Placental pericyte (primary cell): ENCODE measurements at places on chromosomes 6 and 20. TPM values are rescaled to one million over a fixed set of nuclear protein-coding genes. Genes with fewer than 3 reads are reported as not detected.

The SLC13A3 gene
- total RNA-seq: 1.3 and 4.6 TPM in 2 replicates

The ERVFRD-1 gene
- total RNA-seq: 0.22 TPM in 1 of 2 replicates, not detected in the other

The NKX2-4 gene
- not detected in 2 replicates for total RNA-seq

The CPNE5 gene
- total RNA-seq: 0.14 and 0.66 TPM in 2 replicates

The TRIM10 gene
- not detected in 2 replicates for total RNA-seq

The CGAS gene
- total RNA-seq: 10.9 and 20.0 TPM in 2 replicates

The SYCP2L gene
- total RNA-seq: 0.22 TPM in 1 of 2 replicates, not detected in the other

The C6orf58 gene
- total RNA-seq: not detected in 2 replicates

The RIPPLY2 gene
- total RNA-seq: not detected in 2 replicates

The BCAS1 gene
- total RNA-seq: under 0.01 TPM in 1 of 2 replicates, not detected in the other

The PI3 gene
- 0.44 TPM in 1 of 2 replicates, not detected in the other for total RNA-seq

The SLC22A23 gene
- 0.88 and 2.4 TPM in 2 replicates for total RNA-seq

The HTR1E gene
- total RNA-seq: not detected in 2 replicates

The HLA-DRB1 gene
- total RNA-seq: 0.14 TPM in 1 of 2 replicates, not detected in the other

The EPB41L2 gene
- 30.6 and 67.4 TPM in 2 replicates for total RNA-seq

The FOXC1 gene
- total RNA-seq: 0.22 and 1.0 TPM in 2 replicates

The ME1 gene
- 7.4 and 17.5 TPM in 2 replicates for total RNA-seq

The RBBP8NL gene
- total RNA-seq: not detected in 2 replicates

The FGD2 gene
- not detected in 2 replicates for total RNA-seq

The LHFPL5 gene
- total RNA-seq: not detected in 2 replicates

The PRDM1 gene
- 3.9 and 37.2 TPM in 2 replicates for total RNA-seq
